GM04503 (cell line): ENCODE measurements at places on chromosomes 7 and 10.

DNA sequence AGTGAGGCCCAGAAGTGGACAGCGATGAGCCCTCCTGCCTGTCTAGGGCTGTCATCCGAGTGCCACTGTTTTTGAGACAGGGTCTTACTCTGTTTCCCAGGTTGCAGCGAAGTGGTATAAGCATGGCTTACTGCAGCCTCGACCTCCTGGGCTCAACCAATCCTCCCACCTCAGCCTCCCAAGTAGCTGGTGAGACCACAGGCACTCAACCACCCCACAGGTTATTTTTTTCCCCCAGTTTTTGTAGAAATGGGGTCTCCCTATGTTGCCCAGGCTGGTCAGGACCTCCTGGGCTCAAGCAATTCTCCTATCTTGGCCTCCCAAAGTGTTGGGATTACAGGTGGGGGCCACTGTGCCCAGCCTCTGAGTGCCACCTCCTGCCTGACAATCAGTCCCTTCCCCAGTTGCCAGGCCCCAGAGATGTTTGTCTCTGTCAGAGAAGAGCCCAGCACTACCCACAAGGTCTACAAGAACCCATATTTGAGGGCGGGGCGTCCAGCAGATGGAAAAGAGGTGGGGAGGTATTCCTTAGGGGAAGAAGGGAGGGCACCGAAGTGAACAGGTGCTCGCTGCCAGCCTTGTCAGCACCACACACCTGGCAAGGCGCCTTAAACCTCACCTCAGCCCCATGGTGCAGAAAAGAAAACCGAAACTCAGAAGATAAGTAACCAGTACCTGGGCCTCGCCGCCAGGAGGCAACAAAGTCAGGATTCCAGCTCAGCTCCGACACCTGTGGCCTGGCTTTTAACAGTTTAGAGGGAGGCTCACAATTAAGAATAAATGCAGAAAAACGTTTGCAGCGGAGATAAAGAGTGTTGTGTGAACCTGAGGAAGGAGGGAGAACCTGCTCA, 77.4 kb upstream of the ANLN start:
- DNase-seq, result no peak

DNA sequence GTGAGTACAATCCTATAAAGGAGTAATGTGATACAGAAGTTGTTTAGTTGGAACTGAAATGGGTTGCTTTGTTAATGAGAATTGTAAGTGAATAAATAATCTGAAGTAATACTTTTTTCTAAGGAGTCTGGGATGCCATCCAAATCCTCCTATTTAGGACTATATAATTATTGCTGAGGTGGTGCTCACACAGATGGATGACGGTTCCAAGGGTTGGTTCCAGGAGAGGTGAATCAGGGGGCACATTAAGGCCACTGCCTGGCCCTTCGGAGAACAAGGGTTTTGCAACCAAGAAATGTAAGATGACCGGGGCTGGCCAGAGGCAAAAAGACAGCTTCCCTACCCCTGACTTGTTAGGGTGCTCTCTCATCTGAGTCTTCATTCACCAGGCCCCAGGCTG, 352.7 kb downstream of the PHTF2 start:
- DNase-seq, result peak; percentile 87

DNA sequence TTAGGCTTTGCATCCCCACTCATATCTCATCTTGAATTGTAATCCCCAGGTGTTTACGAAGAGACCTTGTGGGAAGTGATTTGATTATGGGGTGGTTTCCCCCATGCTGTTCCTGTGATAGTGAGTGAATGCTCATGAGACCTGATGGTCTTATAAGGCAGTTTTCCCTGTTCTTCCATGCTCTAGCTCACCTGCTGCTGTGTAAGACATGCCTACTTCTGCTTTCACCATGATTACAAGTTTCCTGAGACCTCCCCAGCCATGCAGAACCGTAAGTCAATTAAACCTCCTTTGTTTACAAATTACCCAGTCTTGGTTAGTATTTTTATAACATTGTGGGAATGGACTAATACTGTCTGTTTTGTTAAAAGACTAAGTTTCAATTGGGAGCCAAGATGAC, 35.3 kb upstream of the ZNF92 start:
- DNase-seq, result no peak

GRCh38 chr10:62960416-62960815, 144.2 kb upstream of the EGR2 start:
- no peak for DNase-seq

DNA sequence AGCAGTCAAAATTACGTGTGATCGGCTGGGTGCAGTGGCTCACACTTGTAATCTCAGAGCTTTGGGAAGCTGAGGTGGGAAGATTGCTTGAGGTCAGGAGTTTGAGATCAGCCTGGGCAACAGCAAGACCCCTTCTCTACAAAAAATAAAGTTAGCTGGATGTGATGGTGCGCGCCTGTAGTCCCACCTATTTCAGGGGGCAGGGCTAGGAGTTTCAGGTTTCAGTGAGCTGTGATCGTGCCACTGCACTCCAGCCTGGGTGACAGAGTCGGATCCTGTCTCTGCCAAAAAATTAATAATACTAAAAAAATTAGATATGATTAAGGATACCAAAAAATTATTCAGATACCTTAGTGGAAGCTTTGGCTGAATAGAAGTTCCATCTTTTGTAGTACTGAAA, 136.4 kb downstream of the SDK1 start:
- DNase-seq, result no peak

GRCh38 chr7:140176122-140176701, 571 bp downstream of the KDM7A start:
- DNase-seq, result no peak

GRCh38 chr10:44902941-44903545, 8.1 kb upstream of the TMEM72 start:
- no peak for DNase-seq

GRCh38 chr7:128938544-128939074, 882 bp downstream of the IRF5 start:
- DNase-seq, result no peak

GRCh38 chr7:140998715-140999114, 16.0 kb downstream of the MRPS33 start:
- no peak for DNase-seq

- DNase-seq, result no peak
Observed at GRCh38 chr7:32594965-32595490, 99.7 kb downstream of the AVL9 start.

DNA sequence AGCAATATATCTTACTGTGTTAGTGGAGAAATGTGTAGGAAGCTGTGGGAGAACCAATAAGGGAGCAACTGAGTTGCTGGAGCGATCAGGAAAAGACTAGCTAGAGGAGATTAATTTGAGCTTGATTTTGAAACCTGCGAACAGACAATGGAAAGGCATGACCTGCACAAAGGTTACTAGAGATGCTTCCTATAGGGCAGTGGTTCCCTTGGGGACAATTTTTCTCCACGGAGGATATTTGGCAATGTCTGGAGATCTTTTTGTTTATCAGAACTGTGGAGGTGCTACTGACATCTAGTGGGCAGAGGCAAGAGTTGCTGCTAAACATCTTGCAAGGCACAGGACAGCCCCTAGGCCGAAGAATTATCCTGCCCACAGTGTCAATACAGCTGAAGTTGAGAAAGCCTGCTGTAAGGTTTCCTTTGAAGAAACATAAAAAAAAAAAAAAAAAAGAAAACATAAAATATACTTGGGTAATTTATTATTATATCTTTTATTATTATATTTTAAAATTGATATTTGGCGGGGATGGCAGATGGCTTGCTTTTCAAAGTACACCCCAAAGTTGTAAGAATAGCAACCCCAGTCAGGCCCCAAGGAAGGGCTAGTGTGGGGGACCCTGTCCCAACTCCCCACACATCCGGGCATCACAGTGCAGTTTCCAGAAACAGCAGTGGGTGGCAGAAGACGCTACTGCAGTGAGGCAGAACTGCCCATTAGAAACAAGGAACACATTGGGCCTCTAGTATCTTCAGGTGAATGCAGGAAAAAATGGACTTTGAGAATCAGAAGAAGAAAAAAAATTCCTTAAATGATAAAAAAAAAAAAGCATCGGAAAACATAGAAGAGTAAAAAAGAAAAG, 481.6 kb downstream of the SH2D4B start:
- DNase-seq, result peak; percentile 2

DNA sequence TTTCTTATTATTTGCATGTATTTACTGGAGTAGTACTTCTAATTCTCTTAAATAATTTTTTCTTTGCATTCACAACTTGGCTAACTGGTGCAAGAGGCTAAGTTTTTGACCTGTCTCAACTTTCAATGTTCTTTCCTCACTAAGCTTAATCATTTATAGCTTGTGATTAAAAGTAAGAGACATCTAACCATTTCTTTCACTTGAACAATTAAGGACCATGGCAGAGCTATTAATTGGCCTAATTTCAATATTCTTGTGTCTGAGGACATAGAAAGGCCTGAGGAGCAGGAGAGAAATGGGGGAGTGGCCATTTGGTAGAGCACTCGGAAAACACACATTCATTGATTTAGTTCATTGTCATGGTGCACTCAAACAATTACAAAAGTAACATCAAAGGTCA, 141.4 kb upstream of the TMEM196 start:
- DNase-seq, result no peak

- no peak for DNase-seq
Observed at GRCh38 chr7:116211913-116212596, 1.7 kb downstream of the TES start.

DNA sequence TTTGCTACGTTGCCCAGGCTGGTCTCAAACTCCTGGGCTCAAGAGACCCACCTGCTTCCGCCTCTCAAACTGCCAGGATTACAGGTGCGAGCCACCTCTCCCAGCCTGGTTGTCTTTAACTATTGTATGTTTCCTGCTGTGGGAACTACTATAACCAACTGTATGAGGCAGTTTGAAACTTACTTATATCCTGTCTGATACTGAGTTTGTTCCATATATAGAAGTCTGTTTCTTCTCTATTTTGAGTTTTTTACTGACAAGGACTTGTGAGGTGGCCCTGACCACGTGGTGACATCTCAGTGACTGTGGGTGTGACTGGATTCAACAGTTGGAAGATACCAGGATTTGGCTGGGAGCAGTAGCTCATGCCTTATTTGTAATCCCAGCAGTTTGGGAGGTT, 14.2 kb downstream of the FBH1 start:
- DNase-seq, result no peak

GRCh38 chr7:79381921-79382320, 71.5 kb downstream of the MAGI2 start:
- no peak for DNase-seq
